Stimulated activated CD8-positive, alpha-beta memory T cell treated with anti-CD3 and anti-CD28 coated beads, Interleukin-4, amount 100 ng/mL, for 4 hours (primary cell): ENCODE measurements at places on chromosomes 7 and 10.

DNA sequence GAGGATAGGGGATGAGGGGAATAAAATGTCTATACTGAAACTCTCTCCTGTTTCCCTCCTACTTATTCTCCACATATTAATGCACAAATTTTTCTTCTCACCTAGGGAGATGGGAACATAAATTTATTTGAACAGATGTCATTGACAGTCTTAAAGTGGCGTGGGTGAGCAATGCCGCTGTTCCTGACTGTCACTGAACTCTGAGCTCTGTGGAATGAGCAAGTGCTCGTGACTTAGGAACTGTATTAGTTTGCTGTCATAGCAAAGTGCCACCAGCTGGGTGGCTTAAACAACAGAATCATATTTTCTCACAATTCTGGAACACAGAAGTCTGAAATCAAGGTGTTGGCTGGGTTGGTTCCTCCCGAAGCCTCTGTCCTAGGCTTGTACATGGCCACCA, 29.1 kb downstream of the INPP5F start:
- no peak for DNase-seq

DNA sequence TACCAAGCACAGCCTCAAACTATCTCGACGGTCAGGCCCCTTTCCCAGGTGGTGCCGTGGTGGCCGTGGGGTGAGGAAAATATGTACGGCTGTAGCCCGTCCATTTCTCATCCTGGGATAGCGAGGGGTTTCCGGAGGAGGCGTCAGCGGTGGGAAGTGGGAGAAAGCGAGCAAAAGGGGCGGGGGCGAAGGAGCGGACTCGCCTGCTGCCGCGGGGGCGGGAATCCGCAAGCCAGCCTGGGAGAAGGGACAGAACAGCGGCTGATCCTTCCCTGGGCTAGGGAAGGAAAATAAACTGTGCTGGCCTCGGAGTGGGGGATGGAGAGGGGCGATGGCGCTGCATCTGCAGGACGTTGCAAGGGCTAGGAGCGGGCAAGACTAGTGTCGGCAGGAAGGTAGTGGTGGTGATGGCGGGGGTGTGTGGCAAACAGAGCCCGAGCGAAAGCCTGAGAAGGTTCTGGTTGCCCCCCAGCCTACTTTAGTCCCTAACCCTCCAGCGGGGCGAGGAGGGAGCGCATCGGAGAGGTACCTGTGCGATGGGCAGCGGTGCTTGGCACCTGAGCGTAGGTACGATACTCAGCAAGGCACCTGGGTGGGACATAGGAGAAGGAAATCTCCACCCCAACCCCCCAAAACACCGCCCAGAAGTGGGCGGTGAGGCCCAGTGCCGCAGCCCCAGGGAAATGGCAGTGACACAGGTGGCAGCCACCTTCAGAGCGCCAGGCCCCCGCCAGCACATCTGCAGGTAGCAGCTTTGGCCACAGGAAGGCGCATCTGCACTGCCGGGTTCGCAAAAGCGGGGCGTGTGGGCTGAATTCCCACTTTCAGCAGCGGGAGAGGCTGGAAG, 49.9 kb upstream of the STEAP1B start:
- DNase-seq, result no peak

DNA sequence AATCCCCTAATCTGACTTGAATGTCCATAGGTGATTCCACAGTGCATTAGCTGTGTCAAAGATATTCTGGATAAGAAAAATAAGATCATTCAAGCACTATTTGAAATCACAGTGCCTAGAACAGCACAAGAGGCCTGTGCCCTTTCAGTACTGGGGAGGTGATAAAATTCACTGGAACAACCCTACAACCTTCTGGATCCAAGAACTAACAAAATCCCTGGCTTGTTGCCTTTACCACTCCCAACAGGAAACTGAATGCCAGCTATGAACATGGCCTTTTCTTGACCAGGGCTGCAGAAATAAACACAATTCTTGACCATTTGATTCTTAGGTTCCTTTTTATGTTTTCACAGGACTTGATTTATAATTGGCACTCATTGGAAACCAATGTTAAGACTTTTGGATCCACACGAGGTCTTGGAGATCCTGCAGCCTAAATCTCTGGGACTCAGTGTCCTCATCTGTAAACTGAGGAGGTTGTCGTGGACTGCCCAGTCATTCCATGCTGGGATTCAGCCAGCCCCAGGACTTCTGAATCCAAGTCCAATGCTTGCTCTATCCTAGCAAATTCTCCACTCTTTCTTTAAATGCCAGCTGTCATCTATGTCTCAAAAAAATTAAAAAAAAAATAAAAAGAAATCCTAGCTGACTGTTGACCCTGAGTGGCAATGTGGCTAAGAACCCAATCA, 624.7 kb downstream of the KCNMA1 start:
- DNase-seq, result no peak

GRCh38 chr7:140360697-140361229, 37.6 kb downstream of the SLC37A3 start:
- DNase-seq, result no peak
